ENCODE measurements at places on chromosomes 2 and 18.

DNA sequence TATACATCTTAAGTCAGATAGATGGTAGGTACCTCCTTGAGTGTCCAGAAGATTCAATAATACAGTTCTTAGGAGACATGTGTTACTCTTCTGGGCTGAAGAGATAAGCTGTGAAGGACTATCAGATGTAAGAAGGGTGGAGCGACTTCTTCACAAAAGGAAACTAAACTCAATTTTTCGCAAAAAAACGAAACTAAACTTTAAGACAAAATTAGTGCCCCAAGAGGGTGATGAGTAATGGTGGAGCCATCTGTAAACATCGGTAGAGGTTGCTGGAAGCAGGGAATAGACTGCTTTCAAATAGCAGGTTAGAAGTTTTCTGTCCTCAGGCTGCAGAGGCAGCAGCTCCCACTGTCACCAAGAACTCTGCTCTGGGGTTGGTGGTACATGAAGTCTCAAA is 111.6 kb upstream of the TACR1 start:
- H3K27ac ChIP-seq = no peak overlapping the region
- H3K4me1 ChIP-seq = no peaks in the 10 kb centered on the region
- DNase-seq = no peak
- peaks cover 3% of the 10 kb centered on the region for H3K27me3 ChIP-seq

- H3K4me3 ChIP-seq = no peak overlapping the region
- H3K27me3 ChIP-seq = peaks cover 6% of the 10 kb centered on the region
- H3K27ac ChIP-seq = no peak overlapping the region
These were observed 30.8 kb downstream of the CREG2 start for GRCh38 chr2:101356521-101356920.

GRCh38 chr2:191670076-191670475 is 7.9 kb upstream of the NABP1 start:
- H3K4me1 ChIP-seq = peaks cover 22% of the 10 kb centered on the region
- H3K4me3 ChIP-seq = no peak overlapping the region
- no peak for DNase-seq
- no peak overlapping the region for H3K27ac ChIP-seq
- H3K27me3 ChIP-seq = no peaks in the 10 kb centered on the region

DNA sequence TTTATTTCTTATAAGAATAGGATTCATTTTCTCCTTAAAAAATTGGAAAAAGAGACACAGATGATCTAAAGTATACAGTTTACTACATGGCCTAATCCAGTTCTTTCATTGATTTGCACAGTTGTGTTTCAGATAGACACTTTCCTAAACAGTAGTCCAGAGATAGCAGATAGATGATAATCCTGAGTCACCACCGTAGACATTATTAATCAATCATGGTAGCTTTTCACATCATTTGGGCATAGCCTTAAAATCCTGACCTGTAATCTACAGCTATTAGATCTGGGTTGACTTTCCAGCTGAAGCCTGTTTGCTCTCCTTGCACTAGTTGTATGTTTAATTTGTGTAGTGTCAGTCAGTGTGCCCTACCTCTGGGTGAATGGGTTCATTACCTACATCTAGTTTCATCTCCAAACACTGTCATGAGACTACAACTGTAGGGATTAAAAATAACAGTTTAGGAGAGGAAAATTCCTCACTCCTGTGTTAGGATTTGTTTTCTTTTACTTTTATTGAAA is 14.1 kb downstream of the C18orf63 start:
- H3K27ac ChIP-seq = no peak overlapping the region
- no peak for DNase-seq
- no peak overlapping the region for H3K4me3 ChIP-seq
- H3K36me3 ChIP-seq = no peaks in the 10 kb centered on the region

- no peaks in the 10 kb centered on the region for H3K36me3 ChIP-seq
- no peak overlapping the region for H3K4me3 ChIP-seq
- DNase-seq = no peak
- H3K27me3 ChIP-seq = no peaks in the 10 kb centered on the region
These were observed 73.3 kb downstream of the TFCP2L1 start for GRCh38 chr2:121211689-121212151.

- H3K4me1 ChIP-seq = no peaks in the 10 kb centered on the region
- no peak overlapping the region for H3K27ac ChIP-seq
- no peaks in the 10 kb centered on the region for H3K36me3 ChIP-seq
- H3K4me3 ChIP-seq = no peak overlapping the region
- no peak for DNase-seq
- peaks cover 3% of the 10 kb centered on the region for H3K27me3 ChIP-seq
These were observed 75.5 kb upstream of the MSTN start for GRCh38 chr2:190138032-190138431.

DNA sequence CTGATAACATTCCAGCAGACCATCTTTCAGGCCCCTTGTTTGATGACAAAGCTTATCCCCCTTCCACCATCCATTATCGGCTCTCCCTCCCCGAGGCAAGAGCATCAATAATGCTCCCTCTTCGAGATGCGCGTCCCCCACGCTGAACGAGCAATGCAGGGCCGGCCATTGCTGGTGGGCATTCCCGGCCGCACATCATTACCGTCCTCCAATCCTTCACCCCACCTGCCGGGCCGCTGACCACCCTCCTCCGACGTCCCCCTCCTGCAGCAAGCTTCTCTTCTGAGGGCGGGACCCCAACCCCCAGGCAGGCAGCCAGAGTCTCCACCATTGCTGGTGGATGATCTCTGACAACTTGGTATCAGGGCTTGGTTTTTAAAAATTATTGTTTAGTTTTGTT is 208.6 kb downstream of the SMAD2 start:
- H3K4me1 ChIP-seq = no peaks in the 10 kb centered on the region
- no peak overlapping the region for H3K27ac ChIP-seq
- no peaks in the 10 kb centered on the region for H3K27me3 ChIP-seq
- H3K4me3 ChIP-seq = no peak overlapping the region
- H3K36me3 ChIP-seq = no peaks in the 10 kb centered on the region
- no peak for DNase-seq

GRCh38 chr18:24928301-24928878 is 423.6 kb downstream of the ZNF521 start:
- H3K4me1 ChIP-seq = no peaks in the 10 kb centered on the region
- no peaks in the 10 kb centered on the region for H3K36me3 ChIP-seq
- no peak overlapping the region for H3K4me3 ChIP-seq
- peaks cover 2% of the 10 kb centered on the region for H3K27me3 ChIP-seq
- DNase-seq = no peak
- H3K27ac ChIP-seq = no peak overlapping the region

- no peak for DNase-seq
- peak overlapping the region; percentile 48 for H3K4me3 ChIP-seq
- H3K27me3 ChIP-seq = peaks cover 9% of the 10 kb centered on the region
- peaks cover 38% of the 10 kb centered on the region for H3K4me1 ChIP-seq
- H3K36me3 ChIP-seq = peaks cover 2% of the 10 kb centered on the region
These were observed 35.9 kb upstream of the MGAT5 start for GRCh38 chr2:134217924-134218323.

DNA sequence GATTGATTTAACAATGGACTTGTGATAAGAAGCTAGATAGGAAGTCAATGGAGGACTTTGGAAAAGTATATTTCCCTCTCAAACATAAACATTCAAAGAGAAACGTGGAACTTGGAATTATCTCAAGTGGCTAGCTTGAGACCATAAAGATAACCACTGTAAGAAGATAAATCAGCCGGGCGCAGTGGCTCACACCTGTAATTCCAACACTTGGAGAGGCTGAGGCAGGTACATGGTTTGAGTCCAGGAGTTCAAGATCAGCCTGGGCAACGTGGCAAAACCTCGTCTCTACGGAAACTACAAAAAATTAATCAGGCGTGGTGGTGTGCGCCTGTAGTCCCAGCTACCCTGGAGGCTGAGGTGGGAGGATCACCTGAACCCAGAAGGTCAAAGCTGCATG is 405.9 kb upstream of the ACVR2A start:
- DNase-seq = no peak
- no peak overlapping the region for H3K27ac ChIP-seq
- no peaks in the 10 kb centered on the region for H3K27me3 ChIP-seq
- H3K4me1 ChIP-seq = no peaks in the 10 kb centered on the region

DNA sequence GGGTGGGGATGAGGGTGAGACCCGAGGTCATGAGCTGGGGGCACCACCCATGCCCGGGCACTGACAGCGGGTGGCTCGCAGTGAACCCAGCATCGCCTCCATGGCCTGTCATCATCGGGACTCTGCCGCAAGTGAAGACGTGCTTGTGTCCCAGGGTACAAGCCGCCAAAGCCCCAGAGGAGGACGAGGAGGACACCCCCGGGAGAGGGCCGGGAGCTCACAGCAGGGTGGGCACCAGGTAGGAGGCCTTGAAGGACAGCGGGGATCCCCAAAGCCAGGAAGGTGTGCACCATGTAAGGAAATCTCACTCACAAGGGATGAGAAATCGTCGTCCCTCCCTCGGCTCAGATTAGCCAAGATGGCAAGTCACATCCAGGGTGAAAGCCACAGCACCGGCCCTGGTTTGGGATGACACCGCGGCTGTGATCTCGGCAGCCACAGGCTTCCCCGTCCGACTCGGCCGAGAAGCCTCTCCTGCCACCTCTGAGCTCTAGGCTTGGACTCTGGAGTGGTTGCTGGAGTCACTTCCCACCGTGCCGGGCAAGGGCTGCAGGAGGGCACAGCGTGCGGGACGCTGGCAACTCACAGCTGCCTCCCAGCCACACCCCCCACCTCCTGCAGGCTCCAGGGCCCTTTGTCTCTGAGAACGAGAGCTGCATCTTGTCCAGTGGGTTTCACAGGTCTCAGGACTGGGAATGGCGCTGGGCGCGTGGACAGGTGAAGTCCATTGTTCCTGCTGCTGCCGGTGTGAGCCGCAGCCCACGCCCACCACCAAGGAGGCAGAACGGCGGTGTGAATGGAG is 81.6 kb upstream of the CTDP1 start:
- H3K4me3 ChIP-seq = no peak overlapping the region
- H3K36me3 ChIP-seq = no peaks in the 10 kb centered on the region
- H3K27me3 ChIP-seq = peaks cover 10% of the 10 kb centered on the region
- H3K27ac ChIP-seq = no peak overlapping the region
- no peaks in the 10 kb centered on the region for H3K4me1 ChIP-seq

DNA sequence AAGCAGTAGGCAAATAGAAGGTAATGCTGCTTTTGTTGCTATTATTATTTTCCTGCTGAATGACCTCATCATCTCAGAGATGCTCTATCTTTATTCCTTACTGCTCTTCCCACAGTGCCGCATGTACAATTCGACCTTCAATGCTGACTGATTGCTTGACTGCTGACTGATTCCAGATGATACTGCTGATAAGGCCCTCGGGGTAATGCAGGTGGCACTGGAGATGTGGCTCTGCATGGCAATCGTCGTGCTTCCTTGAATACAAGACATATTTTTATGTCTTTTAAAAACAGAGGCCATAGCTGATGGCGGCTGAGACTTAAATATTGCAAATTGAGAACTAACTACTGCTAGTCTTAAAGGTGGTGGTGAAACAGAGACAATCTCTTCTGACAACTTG is 146.6 kb downstream of the LOXHD1 start:
- no peak for DNase-seq
- H3K4me1 ChIP-seq = no peaks in the 10 kb centered on the region
- H3K27ac ChIP-seq = no peak overlapping the region
- H3K27me3 ChIP-seq = peaks cover 3% of the 10 kb centered on the region
- no peaks in the 10 kb centered on the region for H3K36me3 ChIP-seq
